ENCODE measurements at places on chromosomes 11 and 22.

GRCh38 chr11:86805873-86806310, 5.5 kb downstream of the PRSS23 start:
- no peak for DNase-seq

- no peak for DNase-seq
Observed at GRCh38 chr11:45224766-45225165, 61.4 kb downstream of the SYT13 start.

DNA sequence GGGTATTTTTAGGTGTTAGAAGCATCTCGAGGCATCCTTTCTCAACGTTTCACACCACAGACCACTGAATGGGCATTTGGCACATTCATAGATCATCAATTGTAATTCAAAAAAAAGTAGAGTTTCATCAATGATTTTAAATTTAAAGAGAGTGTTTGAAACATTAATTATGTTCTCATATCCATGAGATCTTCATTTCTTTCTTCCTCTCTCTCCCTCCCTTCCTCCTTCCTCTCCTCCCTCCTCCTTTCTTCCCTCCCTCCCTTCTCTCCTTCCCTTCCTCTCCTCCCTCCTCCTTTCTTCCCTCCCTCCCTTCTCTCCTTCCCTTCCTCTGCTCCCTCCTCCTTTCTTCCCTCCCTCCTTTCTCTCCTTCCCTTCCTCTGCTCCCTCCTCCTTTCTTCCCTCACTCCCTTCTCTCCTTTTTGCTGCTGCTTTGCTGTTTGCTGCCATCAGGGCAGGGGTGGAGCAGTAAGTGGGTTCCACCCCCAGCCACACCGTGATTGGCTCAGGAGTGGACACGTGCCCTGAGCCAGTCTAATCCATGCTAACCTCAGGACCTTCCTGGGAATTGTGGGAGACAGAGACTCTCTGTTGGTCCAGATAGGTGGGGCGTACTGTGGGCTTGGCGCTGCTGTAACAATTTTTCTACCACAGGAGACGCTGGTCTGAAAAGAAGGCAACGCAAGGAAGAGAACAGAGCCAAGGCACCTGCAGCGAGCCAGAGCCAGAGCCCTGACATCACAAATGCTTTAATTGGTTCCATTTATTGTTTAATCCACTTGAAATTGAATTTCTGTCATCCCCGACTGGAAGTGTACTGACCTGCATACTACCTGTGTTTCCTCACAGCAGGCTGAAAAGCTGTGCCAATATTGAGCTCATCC, 33.7 kb upstream of the APOBEC3A start:
- DNase-seq: no peak

DNA sequence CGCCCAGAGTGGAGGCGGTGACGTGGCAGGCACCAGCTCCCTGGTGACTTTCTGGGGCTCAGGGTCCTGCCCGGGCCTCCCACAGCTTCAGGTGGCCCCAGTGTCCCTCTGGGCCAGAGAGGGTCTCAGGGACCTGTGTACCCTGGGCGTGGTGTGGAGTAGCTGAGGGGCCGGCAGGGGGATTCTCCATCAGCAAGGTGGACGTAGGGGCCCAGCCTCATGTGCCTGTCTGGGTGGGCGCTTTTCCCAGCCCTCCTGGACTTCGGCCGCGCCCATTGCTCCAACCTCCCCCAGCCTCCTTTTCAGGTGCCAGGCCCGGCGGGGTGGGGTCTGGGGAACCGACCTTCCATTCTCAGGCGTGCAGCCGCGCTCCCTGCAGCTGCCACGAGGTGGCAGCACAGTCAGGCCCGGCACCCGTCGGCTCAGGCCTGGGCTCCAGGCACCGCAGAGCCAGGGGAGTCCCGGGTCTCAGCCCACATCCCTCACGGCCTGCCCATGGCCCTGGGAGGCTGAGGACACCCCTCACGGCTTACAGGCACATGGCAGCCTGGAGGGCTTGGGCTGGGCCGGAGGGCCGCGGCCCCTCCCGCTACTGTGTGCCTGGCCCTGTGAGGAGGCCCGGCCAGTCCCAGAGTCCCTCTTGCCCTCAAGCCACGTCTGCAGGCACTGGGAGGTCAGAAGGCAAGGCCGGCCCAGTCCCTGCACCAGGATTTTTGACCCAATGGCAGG, 19.9 kb upstream of the MUC5B start:
- peak; percentile 99 for DNase-seq

GRCh38 chr11:95599959-95600586, 189.5 kb downstream of the FAM76B start:
- DNase-seq: no peak

- DNase-seq: peak; percentile 49
Observed at GRCh38 chr11:57761301-57762234, at the start of gene CTNND1. CTNND1 (plus strand) TSS chr11:57761802; CDS start chr11:57791479, 29,677 bp downstream.

GRCh38 chr22:40446203-40446602, 75.8 kb downstream of the SGSM3 start:
- no peak for DNase-seq

- DNase-seq: no peak
Observed at GRCh38 chr22:46854125-46854870, 91.8 kb downstream of the TBC1D22A start.

DNA sequence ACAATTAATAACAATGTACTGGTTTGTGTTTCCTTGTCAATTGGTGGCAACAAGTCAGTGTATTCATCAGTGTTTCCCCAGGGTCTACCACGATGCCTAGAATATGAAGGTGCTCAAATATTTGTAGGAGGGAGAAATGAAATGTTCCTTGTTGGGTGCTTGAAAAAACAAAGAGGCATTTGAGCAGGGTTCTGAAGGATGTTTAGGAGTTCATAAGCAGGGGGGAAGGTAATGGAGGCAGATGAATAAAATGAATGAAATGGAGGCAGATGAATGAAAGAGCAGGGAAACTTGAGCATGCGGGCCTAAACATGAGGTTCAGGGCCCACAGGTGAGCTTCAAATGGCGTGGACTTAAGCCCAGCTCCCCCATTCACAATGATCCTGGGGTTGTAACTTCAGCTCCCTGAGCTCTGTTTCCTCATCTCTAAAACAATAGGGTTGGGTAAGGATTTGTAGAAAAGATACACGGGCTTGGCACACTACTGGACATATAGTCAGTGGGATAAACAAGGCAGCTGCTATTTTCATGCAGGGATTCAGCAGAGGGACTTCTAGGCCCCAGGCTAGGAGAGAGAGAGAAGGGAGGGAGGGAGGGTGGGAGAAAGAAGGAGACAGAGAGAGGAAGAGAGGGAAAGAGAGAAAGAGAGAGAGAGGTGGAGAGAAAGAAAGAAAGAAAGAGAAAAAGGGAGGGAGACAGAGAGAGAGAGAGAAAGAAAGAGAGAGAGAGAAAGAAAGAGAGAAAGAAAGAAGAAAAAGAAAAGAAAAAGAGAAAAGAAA, 73.7 kb downstream of the MN1 start:
- DNase-seq: no peak

- no peak for DNase-seq
Observed at GRCh38 chr11:110736171-110736553, 23.9 kb upstream of the ARHGAP20 start.

- no peak for DNase-seq
Observed at GRCh38 chr22:49091917-49092545, 735.6 kb downstream of the BRD1 start.

- DNase-seq: no peak
Observed at GRCh38 chr11:119909077-119909476, 180.1 kb upstream of the NECTIN1 start.

DNA sequence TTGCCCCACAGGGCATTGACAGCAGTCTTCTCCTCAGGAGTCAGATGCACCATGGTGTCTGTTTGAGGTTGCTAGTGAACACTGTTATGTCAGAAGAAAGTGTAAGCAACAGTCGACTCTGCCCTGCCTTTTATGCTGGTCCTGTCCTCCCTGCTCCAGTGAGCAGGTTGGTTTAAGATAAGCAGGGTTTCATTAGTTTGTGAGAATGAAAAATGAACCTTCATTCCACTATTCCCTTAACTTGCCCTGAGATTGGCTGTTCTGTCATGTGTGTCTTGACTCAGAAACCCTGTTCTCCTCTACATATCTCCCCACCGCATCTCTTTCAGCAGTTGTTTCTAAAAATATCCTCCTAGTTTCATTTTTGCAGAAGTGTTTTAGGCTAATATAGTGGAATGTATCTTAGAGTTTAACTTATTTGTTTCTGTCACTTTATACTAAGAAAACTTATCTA, at the start of gene HBD:
Gene HBD, minus strand, starts transcription at position 103 of the 454 bp plus-strand sequence. Its CDS starts 50 bp downstream, at position 53.
- DNase-seq: no peak

- DNase-seq: no peak
Observed at GRCh38 chr22:21829523-21829922, 37.9 kb downstream of the MAPK1 start.

DNA sequence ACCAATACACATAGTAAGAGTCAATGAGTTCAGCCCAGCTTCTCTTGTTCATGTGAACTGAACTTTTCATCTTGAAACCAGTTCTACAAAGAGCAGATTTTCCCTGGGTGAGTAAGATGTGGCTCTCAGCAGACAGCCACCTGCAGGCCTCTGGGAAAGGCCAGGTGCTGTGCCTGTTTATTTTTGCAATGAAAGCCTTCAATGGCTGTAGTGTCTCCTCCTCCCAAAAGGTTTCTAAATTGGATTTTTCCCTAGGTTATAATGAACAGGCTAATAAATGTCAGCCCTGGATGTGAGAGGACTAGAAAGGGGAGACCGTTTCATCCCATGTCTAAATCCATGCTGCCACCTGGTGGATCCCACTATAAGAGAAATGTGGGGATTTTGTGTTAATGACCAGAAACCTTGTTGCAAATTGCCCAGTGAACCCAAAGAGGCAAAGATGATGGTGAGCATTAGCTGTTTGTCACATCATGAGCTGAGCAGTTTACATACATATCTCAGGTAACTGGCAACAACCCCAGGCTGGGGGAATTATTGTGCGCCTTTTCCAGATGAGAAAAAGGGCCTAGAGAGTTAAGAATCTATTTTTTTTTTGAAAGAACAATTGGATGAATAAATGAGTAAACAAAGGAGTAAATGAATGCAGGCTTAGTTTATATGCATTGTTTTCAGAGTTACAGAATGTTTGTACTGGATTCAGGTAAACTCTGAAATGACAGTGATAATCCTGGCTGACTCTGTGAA, 12.7 kb downstream of the C11orf91 start:
- peak; percentile 35 for DNase-seq

- DNase-seq: no peak
Observed at GRCh38 chr22:22197993-22198402, 46.6 kb upstream of the VPREB1 start.

- no peak for DNase-seq
Observed at GRCh38 chr11:45848654-45849081, 1.4 kb downstream of the CRY2 start.

DNA sequence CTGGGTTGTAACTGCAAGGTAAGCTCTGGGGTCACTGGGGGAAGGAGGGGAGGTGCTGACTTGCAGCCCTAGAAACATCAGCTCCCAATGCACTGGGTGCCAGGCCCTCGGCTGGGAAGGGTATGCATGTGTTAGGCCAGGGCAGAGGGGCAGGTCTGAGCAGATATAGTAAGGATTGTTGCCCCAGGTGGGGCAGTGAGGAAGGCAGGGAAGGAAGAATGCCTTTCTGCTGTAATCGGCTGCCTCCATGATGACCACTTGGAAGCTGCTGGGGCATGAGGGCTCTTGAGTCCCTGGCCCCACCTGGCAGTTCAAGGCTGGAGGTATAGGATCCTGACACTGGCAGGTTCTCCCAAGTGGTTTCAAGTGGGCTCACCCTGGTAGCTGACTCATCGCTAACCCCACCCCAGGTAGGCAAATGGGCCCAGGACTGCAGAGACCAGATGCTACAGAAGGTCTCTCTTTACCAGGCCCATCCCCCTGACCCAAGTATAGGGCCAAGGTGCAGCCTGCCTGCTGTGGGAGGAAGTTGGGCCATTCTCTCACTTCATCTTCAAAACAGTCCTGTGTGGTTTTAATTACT, 56.7 kb downstream of the TIMP3 start:
- DNase-seq: no peak

DNA sequence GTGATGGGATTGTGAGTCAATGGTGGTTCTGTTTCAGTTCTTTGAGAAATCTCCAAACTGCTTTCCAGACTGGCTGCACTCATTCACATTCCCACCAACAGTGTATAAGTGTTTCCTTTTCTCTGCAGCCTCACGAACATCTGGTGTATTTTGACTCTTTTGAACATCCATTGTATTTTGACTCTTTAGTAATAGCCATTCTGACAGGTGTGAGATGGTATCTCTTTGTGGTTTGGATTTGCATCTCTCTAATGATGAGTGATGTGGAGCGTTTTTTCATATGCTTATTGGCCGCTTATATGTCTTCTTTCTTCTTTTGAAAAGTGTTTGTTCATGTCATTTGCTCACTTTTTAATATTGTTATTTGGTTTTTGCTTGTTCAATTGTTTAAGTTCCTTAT, 19.4 kb downstream of the NELL1 start:
- DNase-seq: no peak

DNA sequence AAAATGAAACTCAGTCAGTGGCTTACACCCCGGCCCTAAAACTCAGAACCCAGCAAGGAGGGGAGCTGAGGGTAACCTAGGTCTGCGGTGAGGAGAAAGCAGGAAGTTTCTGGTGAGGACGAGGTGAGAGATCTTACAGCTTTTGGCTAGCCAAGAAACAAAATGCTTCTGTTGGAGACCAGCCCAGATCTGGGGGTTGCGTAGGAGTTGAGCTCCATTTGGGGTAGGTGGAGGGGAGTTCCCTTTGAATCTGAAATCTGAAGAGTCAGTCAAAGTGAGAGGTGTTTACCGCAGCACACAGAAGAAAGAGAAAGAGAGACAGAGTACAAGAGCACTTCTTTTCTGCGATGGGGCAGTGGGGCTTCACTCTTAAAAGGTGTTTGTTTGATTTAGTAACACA, 29.6 kb downstream of the EHF start:
- peak; percentile 42 for DNase-seq

GRCh38 chr11:123580557-123581275, 73.7 kb downstream of the SCN3B start:
- DNase-seq: peak; percentile 91

DNA sequence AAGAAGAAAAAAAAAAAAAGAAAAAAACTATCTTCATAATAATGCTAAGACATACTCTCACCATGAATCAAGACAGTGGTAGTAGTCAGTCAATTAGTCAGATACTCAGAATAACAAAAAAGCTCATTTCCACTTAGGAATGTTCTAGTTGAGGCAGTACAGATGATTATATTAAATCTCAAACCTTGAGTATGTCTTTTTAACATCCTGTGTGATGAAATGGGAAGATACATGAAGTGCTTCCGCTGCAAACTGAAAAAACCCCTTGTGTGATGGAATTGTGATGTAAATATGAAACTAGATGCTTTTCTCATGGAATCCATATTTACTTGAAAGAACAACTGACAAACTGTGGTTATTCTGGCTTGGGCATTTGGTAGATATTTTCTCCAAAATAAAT, 13.7 kb downstream of the AMOTL1 start:
- DNase-seq: no peak

- DNase-seq: no peak
Observed at GRCh38 chr22:46058591-46059519, 81.9 kb upstream of the WNT7B start.

GRCh38 chr11:118152020-118152551, 537 bp downstream of the SCN4B start:
- DNase-seq: no peak

GRCh38 chr11:84626256-84626655, 1000.9 kb downstream of the DLG2 start:
- no peak for DNase-seq

GRCh38 chr11:107791343-107792048, 67.1 kb downstream of the SLC35F2 start:
- DNase-seq: no peak
